Left renal pelvis (tissue), 4 donors: ENCODE measurements at places on chromosomes 7 and 10.

- no peak for DNase-seq
These were observed 8.3 kb downstream of the COBL start for GRCh38 chr7:51308265-51308664.

GRCh38 chr10:23918839-23919238 is 290.1 kb upstream of the KIAA1217 start:
- no peak for DNase-seq

- DNase-seq: no peak
These were observed at the start of gene PALD1 for GRCh38 chr10:70478191-70479164. TSS of gene PALD1 (plus strand) at chr10:70478767. CDS start at chr10:70525952, 47,185 bp downstream.

GRCh38 chr10:19730167-19730906 is 85.9 kb upstream of the PLXDC2 start:
- DNase-seq: no peak

DNA sequence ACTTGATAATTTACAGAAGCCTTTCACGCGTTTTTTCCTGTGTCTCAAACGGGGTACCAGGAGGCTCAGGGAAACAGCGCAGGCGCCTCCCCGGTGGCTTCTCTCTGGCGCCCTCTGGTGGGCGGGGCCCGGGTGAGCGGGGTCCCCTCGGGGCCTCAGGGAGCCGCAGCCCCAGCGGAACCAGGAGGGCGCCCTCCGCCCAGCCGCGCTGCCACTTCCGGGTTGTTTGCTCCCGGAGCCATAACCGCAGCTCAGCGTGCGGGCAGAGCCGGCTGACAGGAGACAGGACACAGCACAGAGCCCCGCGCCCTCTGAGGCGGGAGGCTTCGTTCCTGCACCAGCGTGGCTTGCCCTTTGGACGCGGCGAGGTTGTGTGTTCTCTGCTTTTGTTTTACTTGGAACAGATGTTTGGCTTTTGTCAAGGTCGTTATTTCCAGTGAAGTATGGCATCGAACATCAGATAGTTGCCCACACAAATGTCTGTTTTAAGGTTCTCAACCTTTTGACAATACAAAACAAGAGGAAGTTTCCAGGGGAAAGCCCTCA is 6.9 kb upstream of the CYP2E1 start:
- no peak for DNase-seq

DNA sequence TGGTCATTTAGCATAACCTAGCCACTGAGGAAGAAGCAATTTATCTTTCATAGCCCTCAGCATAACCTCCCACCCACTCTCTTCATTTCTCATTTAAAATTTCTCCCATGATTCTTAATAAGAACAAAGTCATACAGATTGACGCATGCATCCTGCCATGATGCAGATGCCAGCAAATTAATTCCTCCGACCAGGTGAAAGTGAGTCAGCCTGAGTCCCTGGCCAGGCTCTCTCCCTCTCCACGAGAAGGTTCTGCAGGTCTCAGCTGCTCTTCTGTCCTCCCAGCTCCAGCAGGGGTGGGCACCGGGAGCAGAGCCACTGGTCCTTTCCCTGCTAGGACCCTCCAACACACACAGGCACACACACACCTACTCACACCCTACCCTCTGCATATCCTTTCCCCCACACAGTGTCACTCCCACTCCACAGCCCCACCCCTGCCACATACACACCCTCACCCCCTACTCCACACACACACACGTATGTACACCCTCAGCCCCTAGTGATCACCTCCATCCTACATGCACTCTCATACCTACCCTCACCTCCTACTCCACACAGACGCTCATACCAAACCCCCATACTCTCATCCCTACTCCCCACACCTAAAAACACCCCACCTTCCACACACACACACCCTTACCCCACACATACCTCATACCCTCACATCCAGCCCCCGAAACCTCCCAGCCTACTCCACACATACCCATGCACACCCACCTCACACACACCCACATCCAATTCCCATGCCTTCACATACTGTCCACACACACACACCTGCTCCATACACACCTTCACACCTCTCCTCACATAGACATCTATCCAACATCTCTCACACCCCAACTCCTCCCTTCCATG is 78.0 kb downstream of the FAM13C start:
- no peak for DNase-seq

GRCh38 chr10:79018521-79019011 is 50.2 kb upstream of the ZMIZ1 start:
- DNase-seq: no peak

DNA sequence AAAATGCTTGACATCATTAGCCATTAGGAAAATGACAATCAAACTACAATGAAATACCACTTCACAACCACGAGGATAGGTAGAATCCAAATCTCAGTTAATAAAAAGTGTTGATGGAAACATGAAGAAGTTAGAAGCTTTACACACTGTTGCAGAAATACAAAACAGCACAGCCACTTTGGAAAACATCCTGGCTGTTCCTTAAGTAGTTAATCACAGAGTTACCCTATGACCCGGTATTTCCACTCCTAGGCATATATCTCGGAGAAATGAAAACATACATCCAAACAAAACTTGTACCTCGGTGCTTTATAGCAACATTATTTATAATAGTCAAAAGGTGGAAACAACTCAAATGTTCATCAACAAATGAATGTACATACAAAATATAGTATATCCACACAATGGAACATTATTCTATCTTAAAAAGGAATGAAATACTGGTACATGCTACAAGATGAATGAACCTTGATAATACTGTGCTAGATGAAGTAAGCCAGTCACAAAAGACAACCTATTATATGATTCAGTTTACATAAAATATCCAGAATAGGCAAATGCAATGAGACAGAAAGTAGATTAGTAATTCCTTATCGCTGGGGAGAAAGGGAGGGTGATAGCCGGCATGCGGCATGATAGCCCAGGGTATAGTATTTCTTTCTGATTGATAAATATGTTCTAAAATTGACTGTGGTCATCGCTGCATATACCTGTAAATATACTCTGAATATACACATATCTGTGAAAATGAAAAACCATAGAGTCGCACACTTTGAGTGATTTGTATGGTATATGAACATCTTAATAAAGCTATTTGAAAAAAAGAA is 1.9 kb downstream of the VWDE start:
- no peak for DNase-seq

GRCh38 chr10:74097776-74098175 is 52.9 kb downstream of the AP3M1 start:
- no peak for DNase-seq

DNA sequence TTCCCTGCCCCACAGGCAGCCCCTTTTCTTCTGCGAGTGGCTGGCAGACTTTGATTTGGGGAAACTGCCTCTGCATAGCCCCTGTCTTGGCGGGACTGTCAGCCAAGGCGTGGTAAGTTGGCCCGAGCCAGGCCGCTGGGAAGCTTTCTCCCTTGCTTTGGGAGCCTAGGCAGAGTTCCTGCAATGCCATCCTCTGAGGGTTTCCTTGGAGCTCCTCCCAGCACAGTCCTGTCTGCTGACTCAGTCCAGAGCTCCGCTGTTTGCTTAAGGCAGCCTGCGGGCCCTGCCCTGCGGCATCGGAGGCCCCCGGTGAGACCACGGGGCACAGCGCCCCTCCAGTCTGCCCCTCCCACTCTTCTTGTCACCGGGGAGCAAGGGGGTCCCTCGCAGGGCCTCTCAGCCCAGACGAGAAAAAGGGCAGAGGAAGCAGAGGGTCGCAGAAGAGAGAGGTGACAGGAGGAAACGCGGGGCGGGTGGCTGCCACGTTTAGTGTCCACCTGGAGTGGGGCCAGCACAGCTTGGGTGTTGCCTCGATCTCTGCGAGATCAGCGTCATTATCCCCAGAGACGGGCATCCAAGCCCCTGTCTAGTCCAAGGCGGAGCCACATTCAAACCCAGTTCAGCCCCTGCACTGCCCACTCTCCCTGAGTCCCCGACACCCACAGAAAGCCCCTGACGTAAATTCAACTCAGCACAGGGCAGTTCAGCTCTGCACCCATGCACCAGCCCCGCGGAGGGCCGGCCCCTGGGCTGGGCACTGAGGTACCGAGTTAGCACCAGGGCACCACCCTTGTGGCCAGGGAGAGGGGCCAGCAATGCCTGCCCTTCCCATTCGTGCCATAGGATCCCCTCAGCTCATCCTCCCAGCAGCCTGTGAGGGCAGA is 59.0 kb upstream of the CHST15 start:
- DNase-seq: no peak

- DNase-seq: no peak
These were observed 2.2 kb upstream of the DNAJC1 start for GRCh38 chr10:22005763-22006162.

DNA sequence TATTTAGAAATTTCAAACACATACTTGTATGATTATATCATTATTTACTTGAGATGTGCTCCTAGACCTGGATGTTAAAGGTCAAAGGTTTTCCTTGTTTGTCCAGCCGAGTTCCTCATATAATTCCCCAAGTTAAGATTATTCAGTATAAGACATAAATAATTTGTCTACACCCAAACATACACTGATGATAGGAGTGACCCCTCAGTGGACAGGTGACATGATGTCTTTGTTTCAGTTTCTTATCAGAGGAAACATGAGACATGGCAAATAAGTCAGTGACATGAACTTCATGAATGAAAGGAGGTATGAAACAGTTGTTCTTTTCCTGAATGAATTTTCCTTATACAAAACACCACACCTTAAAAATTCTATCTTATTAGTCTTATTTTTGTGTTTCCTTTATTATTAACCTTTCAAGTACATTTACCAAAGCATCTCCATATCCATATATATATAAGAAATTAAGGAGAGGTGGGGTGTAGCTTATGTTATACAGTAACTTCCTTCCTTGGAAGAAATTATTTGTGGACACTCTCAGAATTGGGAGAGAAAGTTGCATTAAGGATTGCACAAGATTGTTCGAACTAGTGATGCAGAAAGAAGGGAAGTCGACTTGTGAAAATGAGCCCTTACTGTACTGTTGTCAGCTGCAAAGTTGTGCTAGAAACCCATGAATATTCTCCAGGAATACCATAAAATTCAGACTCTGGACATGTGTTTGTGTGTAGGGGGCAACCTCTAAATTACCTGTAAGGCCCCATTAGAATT is 60.5 kb downstream of the POM121L12 start:
- DNase-seq: no peak

GRCh38 chr7:75802552-75802821 is 11.1 kb downstream of the CCL24 start:
- no peak for DNase-seq

GRCh38 chr10:112835944-112836451 is 114.0 kb upstream of the TCF7L2 start:
- no peak for DNase-seq

- DNase-seq: no peak
These were observed 24.9 kb upstream of the PANK1 start for GRCh38 chr10:89669985-89670384.

DNA sequence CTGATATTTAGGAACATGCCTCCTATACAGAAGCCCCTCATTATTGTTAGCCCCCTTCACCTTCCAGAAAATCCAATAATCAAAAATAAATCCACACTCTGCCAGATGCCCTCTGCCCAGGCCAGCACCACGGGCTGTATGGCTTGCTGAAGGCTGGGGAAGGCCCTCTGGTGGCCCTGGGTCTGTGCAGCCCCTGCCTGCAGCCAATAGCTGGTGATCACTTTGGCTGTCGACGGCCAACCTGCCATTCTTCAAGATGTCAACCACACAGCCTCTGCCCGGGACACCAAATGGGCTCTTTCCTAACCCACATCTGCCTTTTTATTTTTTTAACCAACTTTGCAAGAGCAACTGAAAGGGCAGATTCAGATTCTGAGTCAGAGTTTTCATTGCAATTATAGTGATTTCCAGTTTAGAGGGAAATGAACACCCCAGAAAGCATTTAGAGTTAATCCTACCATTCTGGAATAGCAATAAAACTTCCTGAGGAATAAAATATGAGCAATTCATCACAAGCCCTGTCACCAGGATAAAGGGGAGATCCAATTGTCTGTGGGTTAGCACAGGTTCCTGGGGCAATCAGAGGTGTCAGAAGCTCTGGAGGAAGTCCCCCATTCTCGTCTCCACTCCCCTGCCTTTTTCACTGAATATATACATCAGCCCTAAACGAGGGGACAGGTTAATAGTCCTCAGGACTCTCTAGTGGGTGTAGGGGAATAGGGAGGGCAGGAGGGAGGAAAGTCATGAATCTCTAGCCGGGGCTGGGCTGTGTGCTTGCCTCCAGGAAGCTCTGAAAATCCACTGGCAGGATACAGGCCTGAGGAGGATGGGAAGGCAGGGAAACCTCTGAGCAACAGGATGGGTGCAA is 211.3 kb downstream of the GRID1 start:
- DNase-seq: no peak

- DNase-seq: no peak
These were observed 65.6 kb upstream of the ADO start for GRCh38 chr10:62738916-62739315.

GRCh38 chr7:31529103-31529502 is 15.2 kb downstream of the ITPRID1 start:
- no peak for DNase-seq

DNA sequence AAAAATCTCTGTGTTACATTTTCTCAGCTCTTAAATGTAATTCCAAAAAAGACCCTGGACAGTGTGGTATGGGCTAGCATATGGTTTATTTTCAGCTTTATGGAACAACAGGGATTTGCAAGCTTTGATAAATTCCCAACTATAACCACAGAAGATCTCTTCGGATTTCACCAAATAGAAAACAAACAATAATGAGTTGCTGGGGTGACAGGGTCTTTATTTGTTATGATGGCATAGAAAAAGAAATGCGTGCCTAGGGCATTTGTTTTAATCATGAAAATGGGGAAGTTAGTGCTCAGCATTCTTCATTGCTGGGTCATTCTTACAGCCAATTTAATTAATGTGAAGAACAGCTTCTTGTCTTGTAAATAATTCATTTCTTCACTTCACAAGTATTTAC is 139.0 kb downstream of the LRRN3 start:
- DNase-seq: no peak

- no peak for DNase-seq
These were observed 307.8 kb upstream of the TPK1 start for GRCh38 chr7:145143685-145144084.

- no peak for DNase-seq
These were observed 276.1 kb downstream of the ELFN1 start for GRCh38 chr7:1946025-1946772.

DNA sequence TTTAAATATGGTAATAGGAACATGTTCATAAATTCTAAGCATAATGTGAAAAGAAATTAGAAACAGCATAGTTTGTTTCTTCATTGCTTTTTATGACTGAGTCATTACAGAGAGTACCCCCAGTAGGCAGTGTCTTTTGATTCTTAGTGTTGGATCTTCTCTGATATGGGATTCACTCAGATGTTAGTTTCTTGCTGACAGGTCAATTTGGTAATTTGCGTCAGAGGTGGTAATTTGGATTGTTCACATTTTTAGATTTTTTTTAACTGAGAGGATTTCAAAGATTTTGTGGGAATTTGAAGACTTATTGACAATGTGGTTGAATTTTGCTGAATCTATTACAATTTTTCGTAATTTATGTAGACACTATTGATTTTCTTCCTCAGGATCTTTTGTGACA is 2.1 kb downstream of the HSPA14 start:
- DNase-seq: no peak

GRCh38 chr7:151211155-151211772 is 976 bp upstream of the H2BK1 start:
- DNase-seq: no peak

- no peak for DNase-seq
These were observed 132.6 kb downstream of the USP6NL start for GRCh38 chr10:11478807-11479206.
